CD4-positive, alpha-beta T cell treated with Interleukin-17A for 4 hours (primary cell): ENCODE measurements at places on chromosomes 11 and 22.
A peak's percentile ranks its signal among the peaks of the same experiment; 100 is the strongest.

GRCh38 chr11:10943968-10944367 is 86.1 kb upstream of the ZBED5 start:
- DNase-seq = no peak

DNA sequence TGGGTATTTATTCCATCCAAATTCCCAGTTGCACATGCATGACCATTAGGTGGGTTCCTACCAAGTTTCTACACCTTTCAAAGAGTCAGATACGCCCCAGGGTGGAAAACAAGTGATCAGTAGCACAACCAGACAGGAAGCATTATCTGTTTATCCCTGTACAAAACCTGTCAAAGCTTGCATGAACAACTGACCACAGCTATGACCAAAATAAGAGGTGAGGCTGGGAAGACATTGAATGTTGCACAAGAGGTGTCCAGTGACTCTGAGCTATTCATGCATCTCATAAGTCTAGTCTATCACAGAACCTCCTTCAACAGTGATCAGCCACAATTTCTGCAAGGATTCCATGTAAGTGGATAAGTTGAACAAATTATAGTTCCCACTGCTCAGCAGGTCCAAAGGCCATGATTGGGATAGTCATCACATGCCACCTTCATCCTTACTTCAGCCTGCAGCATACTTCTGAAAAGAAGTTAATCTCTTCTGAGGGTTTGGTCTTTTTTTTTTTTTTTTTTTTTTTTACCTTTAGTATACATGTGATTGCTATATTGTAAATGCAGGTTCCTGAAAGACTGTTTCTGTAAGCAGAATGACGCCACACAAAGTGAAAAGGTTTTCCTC is 28.0 kb upstream of the TMEM45B start:
- DNase-seq = no peak

DNA sequence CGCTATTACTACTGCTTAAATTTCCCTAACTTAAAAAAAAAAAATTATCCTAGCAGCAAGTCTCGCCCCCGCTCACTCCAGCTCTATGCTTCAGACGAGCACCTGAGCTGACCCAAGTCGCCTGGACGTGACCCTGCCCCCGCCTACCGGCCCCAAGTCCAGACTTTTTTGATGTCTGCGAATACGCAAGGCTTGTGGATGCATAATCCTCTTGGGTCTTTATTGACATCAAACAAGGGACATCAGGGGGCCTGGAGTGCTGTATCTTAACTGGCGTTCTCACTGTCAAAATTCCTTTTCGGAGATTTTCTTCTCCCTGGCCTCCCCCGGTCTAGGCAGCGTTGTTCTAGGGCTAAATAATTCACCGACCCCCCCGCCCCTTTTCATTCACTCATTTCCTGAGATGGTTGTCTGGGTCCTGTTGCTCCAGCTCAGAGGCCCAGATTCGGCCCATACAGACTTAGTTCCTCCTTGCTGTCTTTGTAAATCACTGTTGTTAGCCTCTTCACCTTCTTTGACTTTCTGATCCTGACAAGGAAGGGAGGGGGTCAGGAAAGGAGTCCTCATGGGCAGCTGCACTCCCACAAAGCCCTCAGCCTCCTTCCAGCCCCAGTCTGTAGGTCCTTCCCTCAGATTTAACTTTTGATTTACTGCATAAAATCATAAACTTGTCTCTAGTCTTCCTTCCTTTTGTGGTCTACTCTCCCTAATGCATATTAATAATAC is 601 bp upstream of the LRP4 start:
- DNase-seq = no peak

- no peak for DNase-seq
Measured at GRCh38 chr11:28133146-28133545, 25.0 kb downstream of the METTL15 start.

GRCh38 chr11:64841592-64842365 is 2.7 kb downstream of the CDC42BPG start:
- no peak for DNase-seq

DNA sequence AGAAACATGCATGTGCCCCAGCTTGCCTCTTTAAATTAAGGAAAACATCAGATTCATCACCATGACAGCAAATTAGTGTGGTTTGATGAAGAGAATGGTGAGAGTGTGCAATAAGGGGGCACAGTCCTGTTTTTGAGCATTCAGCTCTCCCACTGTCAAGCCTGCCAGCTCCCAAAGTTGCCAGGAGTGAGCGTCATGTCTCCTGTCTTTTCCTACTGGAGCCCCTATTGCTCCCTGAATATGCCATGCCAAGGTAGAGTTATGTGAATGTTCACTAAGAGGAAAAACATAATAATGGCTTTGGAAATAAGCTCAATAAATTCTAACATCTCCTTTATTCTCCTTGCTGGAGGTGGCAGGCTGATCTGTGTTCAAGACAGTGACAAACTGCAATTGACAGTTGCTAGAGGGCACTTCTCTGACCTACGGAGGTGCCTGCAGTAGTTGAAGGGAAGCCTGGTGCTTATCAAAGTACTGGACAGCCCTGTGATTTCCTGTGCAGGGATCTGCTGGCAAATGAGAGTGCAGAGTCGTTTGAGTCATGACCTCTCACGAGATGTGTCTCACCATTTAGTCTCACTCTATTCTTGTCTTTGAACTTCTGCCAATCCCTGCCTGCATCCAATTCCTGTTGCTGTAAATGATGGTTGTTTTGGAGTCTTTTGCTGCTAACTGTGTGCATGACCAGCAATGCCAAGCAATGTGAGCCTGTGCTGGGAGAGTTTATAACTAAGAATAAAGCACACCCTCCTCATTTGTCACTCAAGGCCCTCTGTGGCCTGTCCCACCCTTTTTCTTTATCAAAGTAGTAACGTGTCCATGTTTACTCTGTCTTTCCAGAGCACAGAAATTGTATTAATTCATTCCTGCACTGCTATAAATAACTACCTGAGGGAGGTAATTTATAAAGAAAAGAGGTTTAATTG is 34.8 kb downstream of the MRGPRX2 start:
- DNase-seq = no peak

DNA sequence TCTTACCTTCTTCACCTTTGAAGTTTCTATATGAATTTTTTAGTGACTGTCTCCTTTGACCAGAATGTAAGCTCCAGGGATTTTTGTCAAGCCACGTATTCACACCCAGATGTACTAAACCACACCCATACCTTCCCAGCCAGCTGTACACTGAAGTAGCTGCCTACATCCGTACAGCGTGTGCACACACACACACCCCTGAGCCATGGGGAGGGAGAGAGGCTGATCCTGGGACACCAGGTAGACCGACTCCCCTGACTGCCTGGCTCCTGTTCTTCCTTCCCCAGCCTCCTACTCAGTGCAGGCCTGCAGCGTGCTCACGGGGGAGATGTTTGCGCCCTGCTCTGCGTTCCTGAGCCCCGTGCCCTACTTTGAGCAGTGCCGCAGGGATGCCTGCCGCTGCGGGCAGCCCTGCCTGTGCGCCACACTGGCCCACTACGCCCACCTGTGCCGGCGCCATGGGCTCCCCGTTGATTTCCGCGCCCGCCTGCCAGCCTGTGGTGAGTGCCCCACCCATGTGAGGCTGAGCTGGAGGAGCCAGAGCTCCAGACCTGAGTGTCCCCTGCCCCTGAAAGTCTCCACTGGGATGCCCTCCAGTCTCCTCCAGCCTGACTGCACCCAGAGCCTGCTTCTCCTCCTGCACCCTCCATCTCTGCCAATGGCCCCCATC is 25.9 kb downstream of the OTOG start:
- no peak for DNase-seq

- no peak for DNase-seq
Measured at GRCh38 chr22:32947573-32947972, 110.6 kb downstream of the SYN3 start.

- no peak for DNase-seq
Measured at GRCh38 chr11:67510023-67510345, 2.0 kb upstream of the CDK2AP2 start.

DNA sequence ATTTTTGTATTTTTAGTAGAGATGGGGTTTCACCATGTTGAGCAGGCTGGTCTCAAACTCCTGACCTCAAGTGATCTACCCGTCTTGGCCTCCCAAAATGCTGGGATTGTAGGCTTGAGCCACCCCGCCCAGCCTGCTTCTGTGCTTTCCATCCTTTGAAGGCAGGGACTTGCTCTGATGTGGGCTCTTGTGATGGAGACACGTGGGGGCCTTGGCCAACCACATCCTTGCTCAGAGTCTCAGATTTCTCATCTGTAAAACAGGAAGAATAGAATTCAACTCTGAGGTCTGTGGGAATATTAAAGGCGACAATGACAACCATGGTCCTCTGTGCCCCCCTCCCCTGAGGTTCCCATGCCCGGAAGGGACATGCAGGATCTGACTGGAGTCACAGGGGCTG is 3.8 kb upstream of the GGA1 start:
- peak; percentile 76 for DNase-seq

DNA sequence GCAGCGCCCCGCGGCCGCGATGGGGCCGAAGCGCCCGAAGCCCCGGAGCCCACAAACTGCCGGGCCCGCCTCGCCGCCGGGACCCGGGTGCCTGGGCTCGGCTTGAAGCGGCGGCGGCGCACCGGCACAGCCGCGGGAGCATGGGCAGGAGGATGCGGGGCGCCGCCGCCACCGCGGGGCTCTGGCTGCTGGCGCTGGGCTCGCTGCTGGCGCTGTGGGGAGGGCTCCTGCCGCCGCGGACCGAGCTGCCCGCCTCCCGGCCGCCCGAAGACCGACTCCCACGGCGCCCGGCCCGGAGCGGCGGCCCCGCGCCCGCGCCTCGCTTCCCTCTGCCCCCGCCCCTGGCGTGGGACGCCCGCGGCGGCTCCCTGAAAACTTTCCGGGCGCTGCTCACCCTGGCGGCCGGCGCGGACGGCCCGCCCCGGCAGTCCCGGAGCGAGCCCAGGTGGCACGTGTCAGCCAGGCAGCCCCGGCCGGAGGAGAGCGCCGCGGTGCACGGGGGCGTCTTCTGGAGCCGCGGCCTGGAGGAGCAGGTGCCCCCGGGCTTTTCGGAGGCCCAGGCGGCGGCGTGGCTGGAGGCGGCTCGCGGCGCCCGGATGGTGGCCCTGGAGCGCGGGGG is 346 bp downstream of the FJX1 start:
- DNase-seq = peak; percentile 4

GRCh38 chr11:1924181-1924580 is 4.7 kb downstream of the TNNT3 start:
- DNase-seq = no peak

DNA sequence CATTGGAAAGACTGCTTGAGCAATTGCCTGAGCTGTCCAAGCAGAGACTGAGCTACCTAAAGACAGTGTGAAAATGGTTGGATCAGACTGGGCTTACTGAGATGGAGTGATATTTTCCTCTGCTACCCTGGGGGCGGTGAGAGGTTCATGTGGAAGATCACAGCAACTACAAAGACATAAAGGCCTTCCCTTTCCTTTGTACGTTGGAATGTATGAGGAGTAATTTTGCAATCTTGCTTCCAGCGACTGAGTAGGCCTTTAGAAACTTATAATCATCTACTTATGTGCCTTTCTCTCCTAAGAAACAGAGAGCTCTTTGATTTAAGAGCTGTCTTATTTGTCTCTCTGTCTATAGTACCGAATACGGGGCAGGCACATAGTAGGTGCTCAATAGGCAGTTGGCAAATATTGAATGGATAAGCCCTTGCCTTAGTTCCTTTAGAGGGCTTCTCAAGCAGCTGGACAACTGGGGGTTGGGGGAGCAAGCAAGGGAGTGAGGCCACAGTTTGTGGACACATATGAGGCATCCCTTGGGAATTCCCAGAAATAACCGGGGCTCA is 2.4 kb upstream of the HEPACAM start:
- no peak for DNase-seq

DNA sequence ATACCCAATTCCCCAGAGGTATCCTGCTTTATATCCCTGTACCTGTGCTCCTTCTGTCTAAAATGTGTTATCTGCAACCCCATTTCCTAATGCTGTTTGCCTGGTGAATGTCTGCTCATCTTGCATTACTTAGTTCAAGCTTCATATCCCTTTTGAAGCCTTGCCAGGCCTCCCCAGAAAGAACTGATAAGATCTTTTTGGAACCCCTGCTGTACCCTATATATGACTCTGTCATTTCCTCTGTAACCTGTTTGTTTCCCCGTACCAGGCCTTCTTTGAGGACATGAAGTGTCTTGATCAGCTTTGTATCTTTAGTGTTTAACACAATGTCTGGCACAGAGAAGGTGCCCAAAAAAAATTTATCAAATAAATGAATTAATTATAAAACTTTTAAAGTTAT is 77.6 kb downstream of the LIF start:
- peak; percentile 29 for DNase-seq

DNA sequence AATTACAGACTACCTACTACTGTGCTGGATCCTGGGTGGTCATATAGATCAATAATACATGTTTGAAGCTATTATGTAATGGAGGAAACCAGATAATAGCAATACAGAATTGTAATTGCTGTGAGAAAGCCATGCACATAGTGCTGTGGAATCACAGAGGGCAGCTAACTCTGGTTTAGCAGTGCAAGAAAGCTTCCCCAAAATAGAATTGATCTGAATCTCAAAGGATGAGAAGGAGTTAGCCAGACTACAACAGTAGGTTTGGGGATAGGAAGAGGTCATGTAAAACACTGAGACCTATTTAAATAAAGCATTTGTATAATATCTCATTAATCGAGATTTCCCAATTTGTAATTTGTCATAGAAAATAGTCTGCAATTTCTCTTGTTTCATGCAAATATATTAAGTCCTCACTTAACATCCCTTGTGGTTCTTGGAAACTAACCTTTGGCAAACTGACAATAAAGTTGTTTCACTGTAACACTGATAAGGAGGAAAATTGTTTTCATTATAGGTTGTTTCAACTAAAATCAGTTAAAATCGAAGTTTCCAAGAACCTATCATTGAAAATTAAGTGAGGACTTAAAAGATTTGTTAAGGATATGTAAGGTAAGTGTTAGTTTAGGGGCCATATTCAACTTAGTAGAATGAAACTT is 7.6 kb downstream of the C11orf58 start:
- no peak for DNase-seq

- DNase-seq = no peak
Measured at GRCh38 chr22:44979154-44979553, 30.7 kb downstream of the PHF21B start.

- DNase-seq = peak; percentile 46
Measured at GRCh38 chr22:44180706-44181032, at the start of gene PARVG. PARVG (plus strand) TSS chr22:44180925; CDS start chr22:44183330, 2,405 bp downstream.

- DNase-seq = no peak
Measured at GRCh38 chr11:693415-693831, 1.6 kb downstream of the DEAF1 start.

DNA sequence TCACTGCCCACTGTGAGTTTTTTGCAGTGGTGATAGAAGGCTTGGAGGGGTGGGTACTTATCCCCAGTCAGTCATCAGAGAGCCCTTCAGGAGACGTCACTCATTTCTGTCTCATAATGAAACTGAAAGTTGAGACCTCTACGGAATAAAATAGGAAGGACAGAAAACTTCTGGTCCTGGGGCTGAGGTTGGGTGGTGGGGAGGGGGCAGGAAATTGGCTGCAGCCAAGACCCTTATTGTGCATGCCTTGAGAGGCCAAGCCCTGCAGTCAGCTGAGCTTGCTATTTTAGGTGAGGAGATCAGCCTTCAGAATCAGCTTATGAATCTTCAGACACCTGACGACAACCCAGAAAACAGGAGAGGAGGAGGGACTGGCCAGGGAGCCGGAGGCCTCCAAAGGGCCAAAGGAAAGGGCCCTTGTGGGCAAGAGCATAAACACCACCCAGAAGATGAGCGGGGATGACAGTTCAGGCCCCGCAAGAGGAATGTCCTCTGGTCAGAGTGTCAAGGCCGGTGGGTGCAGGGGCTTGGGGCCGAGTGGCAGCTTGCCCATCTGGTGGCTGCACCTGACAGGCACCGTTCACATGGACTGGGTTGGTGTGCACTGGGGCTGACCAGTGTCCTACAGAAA is 17.9 kb upstream of the ADA2 start:
- DNase-seq = peak; percentile 34

- DNase-seq = no peak
Measured at GRCh38 chr11:64121663-64122410, 44.1 kb downstream of the MACROD1 start.

- no peak for DNase-seq
Measured at GRCh38 chr11:118596224-118597146, 10.9 kb upstream of the PHLDB1 start.
